ENCODE measurements at places on chromosomes 6 and 20.

- no peak for DNase-seq
Observed at GRCh38 chr6:119463081-119463626, 113.6 kb upstream of the MAN1A1 start.

GRCh38 chr20:61253264-61253639, 1.2 kb downstream of the CDH4 start:
- peak; percentile 64 for DNase-seq

DNA sequence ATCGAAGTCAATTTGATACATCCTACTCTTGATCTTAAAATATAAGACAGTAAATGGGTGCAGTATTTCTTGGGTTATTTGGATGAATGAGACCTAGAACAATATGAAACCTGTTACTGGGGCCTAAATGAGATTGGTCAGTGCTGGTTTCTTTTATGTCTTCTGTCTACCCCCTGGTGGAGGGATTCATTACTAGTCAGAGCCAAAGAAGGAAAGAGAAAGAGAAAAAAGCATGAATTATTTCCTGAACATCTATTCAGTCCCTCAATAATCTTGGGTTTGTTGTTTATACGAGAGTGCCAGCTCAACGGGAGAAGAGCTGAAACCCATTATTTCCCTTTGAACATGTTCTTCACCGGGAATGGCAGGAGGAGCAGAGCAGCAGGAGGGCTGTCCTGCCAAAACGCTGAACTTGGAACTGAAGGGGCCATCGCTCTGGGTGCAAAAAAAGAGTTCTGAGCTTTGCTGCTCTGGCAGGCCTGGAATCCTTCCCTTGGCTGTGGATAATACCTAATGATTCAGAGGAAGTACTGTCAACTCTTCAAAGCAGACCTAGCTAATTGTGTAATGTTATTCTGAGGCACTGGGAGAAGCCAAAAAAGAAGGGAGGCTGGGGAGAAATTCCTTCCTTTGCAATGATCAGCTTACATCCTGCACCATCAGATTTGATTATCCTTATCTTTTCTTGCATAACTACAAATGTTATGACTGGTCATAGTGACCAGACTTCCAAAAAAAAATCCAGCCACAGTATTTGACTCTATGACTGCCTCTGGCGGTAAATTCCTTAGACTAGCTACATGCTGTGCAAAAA, 72.0 kb downstream of the BLOC1S5 start:
- DNase-seq: peak; percentile 87

DNA sequence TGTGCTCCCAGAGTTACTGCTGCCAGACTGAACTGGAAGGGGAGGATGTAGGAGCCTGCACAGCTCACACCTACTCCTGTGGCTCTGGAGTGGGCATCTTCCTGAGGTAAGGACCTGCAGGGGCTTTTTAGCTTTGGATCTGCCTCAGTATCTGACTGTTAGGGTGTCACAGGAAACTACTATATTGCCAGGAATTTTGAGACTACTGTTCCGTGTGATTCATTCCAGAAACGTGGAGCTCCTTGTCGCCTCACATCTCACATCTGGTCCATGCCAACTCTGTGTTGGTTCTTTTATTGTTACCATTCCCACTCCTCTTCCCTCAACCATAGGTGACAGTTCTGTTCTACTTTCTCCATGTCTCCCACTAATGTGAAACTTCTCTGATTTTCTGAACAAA, 34.1 kb downstream of the PRPH2 start:
- no peak for DNase-seq

GRCh38 chr20:17806739-17807441, 107.1 kb downstream of the BANF2 start:
- DNase-seq: no peak

DNA sequence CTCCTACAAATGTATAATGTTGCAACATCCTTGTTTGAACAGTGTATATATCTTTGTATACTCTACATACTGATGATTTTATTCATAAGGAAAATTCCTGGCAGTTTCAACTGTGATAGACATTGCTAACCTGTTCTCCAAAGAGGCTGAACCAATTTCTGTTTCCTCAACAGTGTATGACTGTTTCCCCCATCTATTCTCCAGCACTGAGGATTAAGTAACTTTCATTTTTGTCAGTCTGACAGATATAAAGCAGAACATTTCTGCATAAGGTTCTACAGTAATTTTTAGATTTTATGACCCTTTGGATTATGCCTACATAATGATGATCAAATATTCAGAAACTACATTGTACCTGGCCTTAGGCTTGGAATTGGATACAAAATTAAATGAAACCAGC, 9.9 kb downstream of the PPP1R16B start:
- no peak for DNase-seq

- DNase-seq: no peak
Observed at GRCh38 chr6:131978522-131978921, 27.4 kb upstream of the CCN2 start.

GRCh38 chr20:49614338-49615050, 46.6 kb upstream of the PTGIS start:
- DNase-seq: no peak

- DNase-seq: no peak
Observed at GRCh38 chr6:52261229-52261628, 16.9 kb upstream of the IL17F start.

DNA sequence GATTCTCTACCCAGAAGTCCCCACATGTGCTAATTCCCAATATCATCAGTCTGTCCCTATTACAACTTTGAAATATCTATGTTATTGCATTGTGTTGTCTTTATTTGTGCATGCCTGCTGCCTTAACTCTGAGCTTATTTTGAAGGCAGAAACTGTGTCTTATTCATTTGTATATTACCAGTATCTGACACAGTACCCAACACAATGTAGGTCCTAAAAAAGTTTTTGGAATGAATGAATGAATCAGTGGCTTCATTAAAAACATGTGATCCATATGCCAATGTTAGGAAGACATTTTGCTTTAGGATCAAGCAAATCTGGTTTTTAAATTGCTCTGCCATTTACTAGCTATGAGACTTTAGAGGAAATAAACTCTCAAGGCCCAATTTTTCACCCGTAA, 420.4 kb downstream of the CBLN4 start:
- DNase-seq: no peak

DNA sequence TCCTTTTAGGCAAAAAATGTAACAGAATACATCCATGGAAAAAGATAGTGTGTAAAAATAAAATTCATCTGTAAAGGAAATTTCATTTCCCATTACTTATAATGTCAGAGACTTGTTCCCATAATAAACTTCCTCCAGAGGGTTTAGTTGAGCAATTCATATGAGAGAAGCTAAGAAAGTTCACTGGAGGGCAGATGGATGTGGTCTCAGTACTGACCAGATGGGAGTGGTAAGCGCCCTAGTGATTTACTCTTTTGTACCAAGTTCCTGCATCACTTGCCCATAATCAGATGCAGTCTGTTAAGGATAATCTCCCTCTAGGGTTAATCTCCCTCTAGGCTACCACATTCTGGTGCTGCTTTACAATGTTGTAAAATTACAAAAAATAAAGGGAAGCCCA, 61.7 kb downstream of the ESF1 start:
- peak; percentile 27 for DNase-seq
